ENCODE measurements at places on chromosomes 4 and X. TPM values are rescaled to one million over a fixed set of nuclear protein-coding genes. Genes with fewer than 3 reads are reported as not detected.

GRCh38 chrX:71198066-71198465, 25.0 kb upstream of the GJB1 start:
- no peak for DNase-seq

Gene GRIA2
- 1.6 TPM for total RNA-seq

Gene PROM1
- total RNA-seq, result 0.43 TPM

Gene CAPN6
- 0.33 TPM for total RNA-seq

DNA sequence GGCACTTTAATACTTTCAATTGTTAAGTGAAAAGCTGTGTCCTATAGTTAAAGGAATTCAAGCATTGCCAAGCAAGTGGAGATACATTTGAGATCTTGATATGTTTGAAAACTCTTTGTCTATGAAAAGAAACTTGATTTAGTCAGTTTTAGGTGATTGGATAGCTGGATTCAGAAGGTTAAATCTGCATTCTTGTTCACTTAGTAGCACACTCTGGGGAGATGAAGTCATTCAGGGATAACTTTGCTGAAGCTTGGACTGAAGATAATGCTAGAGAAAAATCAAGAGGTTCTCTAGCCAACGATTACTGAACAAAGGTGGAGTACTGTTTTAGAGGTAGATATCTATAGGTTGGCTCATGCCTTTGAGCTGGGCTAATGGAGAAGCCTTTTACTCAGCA, 90.6 kb downstream of the DCAF8L2 start:
- DNase-seq, result no peak

- DNase-seq, result no peak
Observed at GRCh38 chr4:186851291-186852072, 127.8 kb upstream of the FAT1 start.

DNA sequence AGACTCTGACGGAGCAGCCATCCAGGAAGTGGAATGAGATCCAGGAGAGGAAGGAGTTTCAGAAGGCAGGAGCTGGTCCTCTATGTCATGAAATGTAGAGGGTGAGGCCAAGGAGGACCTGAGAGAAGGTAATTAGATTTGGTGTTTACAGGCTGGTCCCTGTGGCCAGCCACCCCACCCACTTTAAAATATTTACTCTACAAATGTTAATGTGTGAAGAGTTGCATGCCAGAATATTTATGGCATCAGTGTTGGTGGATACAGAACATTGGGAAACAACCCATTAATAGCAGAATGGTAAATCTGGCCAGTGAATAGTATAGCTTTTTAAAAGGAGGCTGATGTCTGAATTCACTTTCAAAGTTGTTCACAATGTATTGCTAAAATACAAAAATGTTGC, 17.6 kb downstream of the TMEM164 start:
- no peak for DNase-seq

Gene DDX53
- total RNA-seq, result not detected

DNA sequence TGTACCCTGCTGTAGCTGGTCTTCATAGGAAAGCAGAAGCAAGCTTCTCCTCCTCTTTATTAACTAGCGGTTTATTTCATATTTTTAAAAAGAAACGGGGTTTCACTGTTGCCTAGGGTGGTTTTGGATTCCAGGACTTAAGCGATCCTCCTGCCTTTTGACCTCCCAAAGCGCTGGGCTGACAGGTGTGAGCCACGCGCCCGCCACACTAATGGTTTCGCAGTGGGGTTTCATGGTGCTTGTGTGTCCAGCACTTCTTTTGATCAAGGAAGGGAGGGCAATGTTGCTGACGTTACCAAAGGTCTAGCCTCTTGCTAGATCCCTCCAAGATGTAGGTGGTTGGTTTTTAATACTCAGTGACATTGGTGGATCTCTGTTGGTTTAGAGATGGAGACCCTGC, 1.4 kb downstream of the MAEA start:
- no peak for DNase-seq
